ENCODE measurements at places on chromosomes 2 and 18. TPM values are rescaled to one million over a fixed set of nuclear protein-coding genes. Genes with fewer than 3 reads are reported as not detected.

- DNase-seq: no peak
Measured at GRCh38 chr18:23462876-23463275, 9.8 kb downstream of the RIOK3 start.

DNA sequence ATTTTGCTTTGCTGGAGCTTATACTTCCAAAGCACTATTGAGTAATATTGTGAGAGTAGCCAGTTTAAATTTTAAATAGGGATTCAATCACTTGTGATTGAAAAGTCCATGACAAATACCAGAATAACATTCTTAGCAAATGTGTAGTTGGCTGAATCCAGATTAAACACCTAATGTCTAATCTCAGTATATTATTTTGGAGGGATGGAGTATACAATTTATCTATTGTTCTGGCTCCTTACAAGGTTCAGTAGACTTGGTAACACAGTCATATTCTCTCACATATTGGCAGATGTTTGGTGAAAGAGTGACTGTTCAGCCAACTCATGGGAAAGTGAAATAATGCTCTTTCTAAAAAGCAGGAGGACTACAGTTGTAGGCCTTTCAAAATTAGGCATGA, 2.2 kb downstream of the UGT1A9 start:
- no peak for DNase-seq

The UGT1A4 gene
- total RNA-seq: 0.14 TPM

DNA sequence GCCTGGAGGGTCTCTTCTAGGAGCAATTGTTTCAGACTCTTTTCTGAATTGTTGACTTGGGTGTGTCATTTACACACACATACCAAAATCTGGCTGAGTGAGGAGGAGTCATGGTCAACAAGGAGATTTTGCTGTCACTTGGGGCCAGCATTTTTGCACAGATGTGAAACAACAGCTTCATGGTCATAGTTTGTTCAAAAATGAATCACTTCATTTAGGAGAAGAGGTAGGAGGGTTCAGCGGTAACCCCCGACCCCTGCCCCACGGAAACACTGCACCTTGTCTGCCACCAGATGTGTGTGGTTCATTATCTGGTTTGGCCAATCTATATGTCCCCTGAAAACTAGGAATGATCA, 42.2 kb downstream of the LBH start:
- no peak for DNase-seq

DNA sequence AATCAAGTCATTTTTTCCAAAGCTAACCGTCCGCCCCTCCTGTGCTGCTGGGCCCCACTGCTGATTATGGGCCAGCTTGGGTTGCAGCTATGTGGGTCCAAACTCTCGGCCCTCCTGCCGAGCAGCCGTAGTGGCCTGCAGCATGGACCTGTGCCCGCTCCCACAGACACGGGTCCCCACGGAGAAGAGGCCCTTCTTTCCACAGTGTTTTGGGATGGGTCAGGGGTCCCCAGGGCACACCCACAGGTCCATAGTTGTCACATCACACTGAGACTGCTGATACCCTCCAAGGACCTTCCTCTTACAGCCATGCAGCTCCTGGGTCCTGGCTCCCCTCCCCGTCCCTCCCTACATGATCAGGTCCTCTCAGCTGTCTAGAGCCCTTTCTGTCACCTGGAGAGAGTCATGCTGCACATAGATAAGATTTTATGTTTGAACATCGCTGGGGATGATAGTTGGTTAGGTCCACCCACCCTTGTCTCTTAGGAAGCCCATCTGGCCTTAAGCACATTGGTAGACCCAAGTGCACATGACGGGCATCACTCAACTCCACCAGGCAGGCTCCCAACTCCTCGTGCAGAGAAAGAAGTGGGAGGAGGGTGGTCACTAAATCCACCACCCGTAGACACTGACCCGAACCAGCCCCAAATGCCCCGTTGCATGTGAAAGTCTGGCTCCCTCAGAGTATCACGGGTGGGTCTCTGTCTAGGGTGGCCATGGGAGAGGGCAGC, 17.5 kb downstream of the GPR55 start:
- no peak for DNase-seq

The LYG2 gene
- not detected for total RNA-seq

DNA sequence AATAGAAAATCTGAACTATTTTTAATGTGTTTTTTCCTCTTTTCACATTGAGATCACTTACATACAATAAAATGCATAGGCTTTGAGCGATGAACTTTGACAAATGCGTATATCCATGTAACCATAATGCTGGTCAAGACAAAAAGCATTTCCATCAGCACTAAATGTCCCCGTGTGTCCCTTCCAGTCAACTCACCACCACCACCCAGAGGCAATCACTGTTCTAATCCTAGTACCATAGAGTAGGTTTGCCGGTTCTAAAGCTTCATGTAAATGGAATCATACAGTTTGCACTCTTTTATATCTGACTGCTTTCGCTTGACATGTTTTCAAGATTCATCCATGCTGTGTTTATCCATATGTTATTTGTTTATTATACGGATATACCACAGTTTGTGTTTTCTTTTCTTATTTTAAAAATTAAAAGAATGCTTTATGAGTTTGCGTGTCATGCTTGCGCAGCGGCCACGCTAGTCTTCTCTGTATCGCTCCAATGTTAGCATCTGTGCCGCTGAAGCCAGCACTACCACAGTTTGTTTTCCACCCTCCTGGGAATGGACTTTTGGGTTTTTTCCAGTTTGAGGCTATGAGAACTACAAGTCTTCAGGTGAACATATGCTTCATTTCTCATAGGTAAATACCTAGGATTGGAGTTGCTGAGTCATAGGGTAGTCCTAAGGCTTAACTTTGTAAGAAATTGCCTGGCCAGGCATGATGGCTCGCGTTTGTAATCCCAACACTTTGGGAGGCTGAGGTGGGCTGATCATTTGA, 197.5 kb upstream of the CHAC2 start:
- peak; percentile 3 for DNase-seq

The DYNAP gene
- not detected for total RNA-seq

GRCh38 chr2:134911400-134911785, 7.2 kb upstream of the CCNT2 start:
- peak; percentile 17 for DNase-seq

The SCYGR4 gene
- total RNA-seq: not detected

The IL36A gene
- not detected for total RNA-seq

- DNase-seq: no peak
Measured at GRCh38 chr18:33584548-33585430, 6.8 kb downstream of the ASXL3 start.

The CHRNG gene
- total RNA-seq: not detected

DNA sequence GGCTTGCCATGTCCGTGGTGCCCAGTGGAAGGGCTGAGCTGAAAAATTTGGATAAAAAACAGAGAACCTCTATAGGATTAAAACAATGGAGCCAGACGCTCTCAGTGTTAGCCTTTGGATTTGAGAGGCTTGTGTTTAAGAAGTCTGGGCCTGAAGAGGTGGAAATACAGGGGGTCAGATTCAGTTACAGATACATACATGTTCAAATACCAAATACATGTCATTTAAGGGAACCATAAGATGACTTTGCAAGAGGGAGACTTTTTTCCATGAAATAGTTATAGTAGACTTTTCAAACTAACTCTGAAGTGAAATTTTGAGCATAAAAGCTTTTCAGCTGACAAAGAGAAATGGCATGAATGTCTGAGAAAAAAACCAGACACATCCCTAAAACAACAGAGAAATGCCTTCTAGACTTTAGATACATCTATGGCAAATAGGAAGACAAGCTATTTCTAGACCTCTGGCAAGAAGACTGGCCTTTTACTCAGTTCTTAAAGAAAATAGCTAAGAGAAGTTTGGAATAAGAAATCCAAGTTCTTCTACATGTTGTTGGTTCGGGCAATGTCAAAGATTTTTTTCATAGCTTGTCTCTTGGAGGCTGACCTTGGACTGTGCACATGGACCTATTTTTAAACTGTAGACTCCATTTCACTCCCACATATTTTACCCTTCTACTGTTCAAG, 112.9 kb downstream of the LTBP1 start:
- no peak for DNase-seq

- no peak for DNase-seq
Measured at GRCh38 chr2:178917555-178917954, 110.3 kb upstream of the TTN start.

DNA sequence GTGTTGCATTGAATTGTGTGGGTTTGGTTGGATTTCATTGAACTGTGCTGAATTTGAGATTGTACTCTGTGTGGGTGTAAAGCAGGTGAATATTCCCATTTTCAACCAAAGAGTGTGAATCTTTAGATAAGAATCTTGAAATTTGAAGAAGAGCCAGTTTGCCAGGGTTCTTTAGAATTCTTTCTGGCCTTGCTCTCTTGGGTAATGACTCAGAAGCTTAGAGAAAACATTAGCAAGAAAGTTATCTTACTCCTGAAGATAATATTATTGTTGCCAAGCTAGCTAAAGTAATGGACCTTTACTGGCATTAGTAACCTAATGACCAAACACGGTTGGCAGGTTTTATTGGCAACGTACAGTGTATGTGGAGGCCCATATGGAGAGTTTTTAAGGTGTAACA, 46.4 kb upstream of the SIX3 start:
- no peak for DNase-seq

The CRYGC gene
- not detected for total RNA-seq

GRCh38 chr2:31440764-31441163, 26.2 kb upstream of the XDH start:
- peak; percentile 92 for DNase-seq

DNA sequence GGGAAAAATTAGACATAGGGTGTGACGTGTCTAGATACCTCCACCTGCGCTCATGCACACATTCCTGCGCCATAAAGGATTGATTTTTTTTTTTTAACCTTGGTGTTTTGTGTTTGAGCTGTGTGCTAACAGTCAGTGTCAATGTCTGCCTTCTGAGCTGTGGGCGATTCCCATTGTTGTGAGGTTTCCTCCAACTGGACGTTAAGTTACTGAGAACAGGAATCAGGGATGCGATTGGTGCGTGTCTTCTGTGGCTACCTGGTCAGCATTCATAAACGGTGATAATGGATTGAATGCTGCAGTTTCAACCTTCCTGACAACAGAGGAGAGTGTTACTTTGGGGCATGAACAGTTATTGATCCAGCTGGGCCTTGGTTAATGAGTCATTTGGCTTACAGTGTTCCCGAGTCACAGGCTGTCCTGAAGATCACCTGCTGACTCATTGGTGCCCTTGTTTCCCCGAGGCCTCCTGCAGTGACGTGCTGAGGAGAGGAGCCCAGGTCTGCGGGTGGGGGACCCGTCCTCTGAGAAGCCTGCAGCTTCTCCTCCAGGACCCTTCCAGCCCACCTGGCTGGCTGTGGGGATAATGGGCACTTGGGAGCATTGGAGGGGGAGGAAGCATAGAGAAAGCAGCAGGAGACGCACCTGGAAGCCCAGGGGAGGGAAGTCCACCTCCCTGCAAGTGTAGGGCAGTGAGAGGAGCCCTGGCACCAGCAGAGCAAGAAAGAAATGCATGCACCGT, 25.8 kb upstream of the CABYR start:
- DNase-seq: peak; percentile 84

GRCh38 chr2:101341901-101342624, 33.6 kb upstream of the RNF149 start:
- peak; percentile 52 for DNase-seq

The SOX11 gene
- total RNA-seq: 0.82 TPM

The TLK1 gene
- 15.8 TPM for total RNA-seq

The LCT gene
- total RNA-seq: not detected

DNA sequence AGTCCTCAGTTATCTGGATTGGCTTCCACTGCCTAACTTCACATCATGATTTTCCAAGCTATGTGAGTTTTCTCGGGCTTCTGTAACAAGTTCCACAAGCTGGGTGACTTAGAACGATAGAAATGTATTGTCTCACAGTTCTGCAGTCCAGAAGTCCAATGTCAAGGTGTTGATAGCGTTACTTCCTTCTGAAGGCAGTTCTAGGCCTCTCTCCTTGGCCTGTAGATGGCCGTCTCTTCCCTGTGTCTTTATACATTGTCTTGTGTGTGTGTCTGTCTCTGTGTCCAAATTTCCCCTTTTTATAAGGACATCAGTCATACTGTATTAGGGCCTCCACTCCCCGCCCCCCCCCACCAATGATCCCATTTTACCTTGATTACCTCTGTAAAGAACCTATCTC, 7.5 kb downstream of the LTBP1 start:
- no peak for DNase-seq

GRCh38 chr2:231935207-231935524, 9.0 kb upstream of the NPPC start:
- no peak for DNase-seq

GRCh38 chr18:12359515-12359927, 17.5 kb downstream of the AFG3L2 start:
- peak; percentile 15 for DNase-seq

- DNase-seq: no peak
Measured at GRCh38 chr2:158337018-158337417, 119.5 kb downstream of the CCDC148 start.

- no peak for DNase-seq
Measured at GRCh38 chr18:62788876-62789275, 73.5 kb downstream of the PHLPP1 start.

DNA sequence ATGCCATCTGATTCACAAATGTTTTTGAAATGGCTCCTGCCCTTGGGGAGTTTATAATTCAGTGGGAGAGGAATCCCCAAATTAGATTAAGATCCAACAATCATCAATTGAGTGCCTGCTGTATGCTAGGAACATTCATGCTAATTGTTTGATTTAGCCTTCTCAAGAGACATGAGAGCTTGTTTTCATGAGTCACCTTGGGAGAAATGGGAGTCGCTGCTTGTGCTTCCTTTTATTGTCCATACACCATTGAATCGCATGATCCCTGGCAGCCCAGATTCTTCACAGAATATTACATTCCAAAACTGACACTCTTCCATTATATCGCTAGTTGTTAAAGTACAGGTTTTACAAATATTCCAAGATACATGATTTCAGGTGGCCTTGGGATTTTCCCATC, 106.0 kb upstream of the MAP3K20 start:
- DNase-seq: peak; percentile 16

- DNase-seq: no peak
Measured at GRCh38 chr2:152623775-152624174, 93.5 kb downstream of the PRPF40A start.

- DNase-seq: no peak
Measured at GRCh38 chr2:131801210-131801744, 273.6 kb downstream of the CCDC74A start.

The OSBPL6 gene
- total RNA-seq: 43.2 TPM

DNA sequence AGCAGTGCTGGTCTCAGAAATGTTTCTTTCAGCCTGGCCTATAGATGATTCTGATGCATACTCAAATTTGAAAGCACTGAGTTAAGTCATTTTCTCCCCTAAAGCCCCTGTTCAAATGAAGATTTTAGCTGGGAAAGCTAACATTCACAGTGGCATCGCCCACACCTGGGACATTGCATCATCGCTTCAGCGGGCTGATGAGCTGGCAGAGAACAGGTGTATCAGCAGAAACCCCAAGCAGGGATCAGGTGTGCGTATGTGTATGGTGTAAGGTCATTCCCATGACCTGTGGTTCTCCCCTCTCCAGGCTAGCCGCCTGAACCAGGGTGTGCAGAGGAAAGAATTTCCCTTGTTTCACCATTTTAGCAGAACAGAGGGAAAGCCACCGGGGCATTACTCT, 56.3 kb downstream of the EPAS1 start:
- peak; percentile 32 for DNase-seq

- no peak for DNase-seq
Measured at GRCh38 chr2:241068136-241068941, 33.7 kb downstream of the MTERF4 start.

The SF3B6 gene
- 101 TPM for total RNA-seq

The UBE2E3 gene
- total RNA-seq: 86.3 TPM

Data from mammary epithelial cell (primary cell).